ENCODE measurements at places on chromosomes 4 and X.

GRCh38 chrX:40331762-40332161 lies 234.0 kb upstream of the BCOR start:
- H3K4me1 ChIP-seq, result peaks cover 5% of the 10 kb centered on the region
- H3K27ac ChIP-seq, result no peak overlapping the region
- DNase-seq, result no peak
- no peaks in the 10 kb centered on the region for H3K27me3 ChIP-seq

DNA sequence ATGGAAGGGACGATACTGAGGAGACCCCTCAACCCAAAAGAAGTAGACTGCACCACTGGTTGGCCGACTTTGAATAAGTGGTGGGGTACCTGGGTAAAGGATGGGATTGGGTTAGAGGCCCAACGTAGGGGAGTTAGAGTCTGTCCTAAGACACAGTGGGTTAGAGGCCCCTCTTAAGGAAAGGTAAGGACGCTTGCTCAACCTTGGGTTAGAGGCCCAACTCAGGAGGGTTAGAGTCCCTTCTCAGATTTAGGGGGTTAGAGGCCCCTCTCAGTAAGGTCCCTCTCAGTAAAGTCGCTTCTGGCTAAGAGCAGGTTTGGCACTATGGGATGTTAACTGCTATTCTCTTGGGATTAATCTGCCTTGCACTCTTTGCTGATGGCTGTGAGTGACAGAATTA lies 81.3 kb downstream of the ACOX3 start:
- H3K36me3 ChIP-seq, result no peaks in the 10 kb centered on the region
- H3K4me3 ChIP-seq, result no peak overlapping the region
- H3K27me3 ChIP-seq, result peaks cover 5% of the 10 kb centered on the region

GRCh38 chr4:54509057-54509456 lies 148.7 kb upstream of the KIT start:
- H3K27me3 ChIP-seq, result no peaks in the 10 kb centered on the region
- no peaks in the 10 kb centered on the region for H3K36me3 ChIP-seq
- H3K4me3 ChIP-seq, result no peak overlapping the region
- no peak overlapping the region for H3K27ac ChIP-seq
- no peak for DNase-seq
- H3K4me1 ChIP-seq, result no peaks in the 10 kb centered on the region

GRCh38 chr4:42248972-42249371 lies 96.5 kb upstream of the BEND4 start:
- no peak overlapping the region for H3K4me3 ChIP-seq
- DNase-seq, result no peak
- peaks cover 4% of the 10 kb centered on the region for H3K27me3 ChIP-seq
- no peaks in the 10 kb centered on the region for H3K36me3 ChIP-seq
- H3K27ac ChIP-seq, result no peak overlapping the region

DNA sequence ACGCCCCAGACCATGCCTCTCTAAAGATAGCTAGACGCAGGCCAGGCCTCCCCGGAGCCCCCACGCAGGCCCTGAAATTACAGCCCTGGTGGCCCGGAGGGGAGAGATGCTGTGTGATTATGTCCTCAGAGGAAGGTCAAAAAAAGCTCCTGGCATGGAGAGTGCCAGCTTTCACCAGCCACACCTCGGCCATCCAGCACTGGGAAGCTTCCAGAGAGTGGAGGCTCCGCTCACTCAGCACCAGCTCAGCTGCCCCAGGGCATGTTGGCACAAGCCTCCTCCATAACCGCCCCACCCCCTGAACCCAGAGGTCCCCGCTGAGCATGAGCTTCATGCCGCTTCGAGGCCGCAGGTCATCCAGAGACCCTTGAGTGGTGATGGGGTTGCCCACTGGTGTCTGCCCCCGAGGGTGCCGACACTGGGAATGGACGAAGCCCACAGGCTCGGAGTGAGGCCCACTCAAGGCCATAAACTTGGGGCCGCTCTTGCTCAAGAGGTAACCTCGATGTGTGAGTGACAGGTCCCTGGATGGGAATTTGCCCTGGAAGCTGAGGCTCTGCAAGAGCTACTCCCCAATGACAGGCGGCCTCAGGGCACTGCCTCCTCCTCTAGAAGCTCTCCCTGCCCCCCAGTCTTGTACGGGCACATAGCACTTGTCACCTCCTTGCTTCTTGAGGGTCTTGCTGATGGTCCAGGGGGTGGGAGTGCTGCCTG lies 4.4 kb upstream of the BGN start:
- H3K27me3 ChIP-seq, result peaks cover 16% of the 10 kb centered on the region
- H3K27ac ChIP-seq, result no peak overlapping the region
- H3K4me1 ChIP-seq, result no peaks in the 10 kb centered on the region
- no peaks in the 10 kb centered on the region for H3K36me3 ChIP-seq
- no peak overlapping the region for H3K4me3 ChIP-seq
- no peak for DNase-seq

GRCh38 chr4:128308986-128309385 lies 21.4 kb upstream of the PGRMC2 start:
- H3K4me1 ChIP-seq, result no peaks in the 10 kb centered on the region
- no peaks in the 10 kb centered on the region for H3K27me3 ChIP-seq
- H3K27ac ChIP-seq, result no peak overlapping the region
- no peaks in the 10 kb centered on the region for H3K36me3 ChIP-seq

DNA sequence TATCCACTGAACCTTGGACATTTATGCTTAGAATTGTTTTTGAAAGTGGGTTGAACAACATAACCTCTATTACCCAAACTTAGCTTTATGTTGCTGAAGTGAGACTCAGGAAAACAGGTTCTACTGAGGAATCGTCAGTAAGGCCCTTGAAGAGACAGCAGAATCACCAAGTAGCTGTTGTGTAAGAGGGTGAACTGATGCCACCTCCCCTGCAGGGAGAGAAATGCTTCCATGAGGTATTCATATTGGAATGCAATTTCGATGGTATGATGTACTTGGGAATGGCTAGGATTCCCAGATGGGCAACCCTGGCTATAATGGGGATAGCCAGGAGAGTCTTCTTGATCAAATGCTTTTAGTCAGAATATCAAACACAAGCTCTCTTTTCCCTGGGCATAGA lies 4.1 kb upstream of the SCRG1 start:
- H3K27ac ChIP-seq, result no peak overlapping the region
- H3K36me3 ChIP-seq, result no peaks in the 10 kb centered on the region
- peaks cover 7% of the 10 kb centered on the region for H3K4me1 ChIP-seq
- H3K4me3 ChIP-seq, result no peak overlapping the region
- DNase-seq, result no peak
- no peaks in the 10 kb centered on the region for H3K27me3 ChIP-seq

DNA sequence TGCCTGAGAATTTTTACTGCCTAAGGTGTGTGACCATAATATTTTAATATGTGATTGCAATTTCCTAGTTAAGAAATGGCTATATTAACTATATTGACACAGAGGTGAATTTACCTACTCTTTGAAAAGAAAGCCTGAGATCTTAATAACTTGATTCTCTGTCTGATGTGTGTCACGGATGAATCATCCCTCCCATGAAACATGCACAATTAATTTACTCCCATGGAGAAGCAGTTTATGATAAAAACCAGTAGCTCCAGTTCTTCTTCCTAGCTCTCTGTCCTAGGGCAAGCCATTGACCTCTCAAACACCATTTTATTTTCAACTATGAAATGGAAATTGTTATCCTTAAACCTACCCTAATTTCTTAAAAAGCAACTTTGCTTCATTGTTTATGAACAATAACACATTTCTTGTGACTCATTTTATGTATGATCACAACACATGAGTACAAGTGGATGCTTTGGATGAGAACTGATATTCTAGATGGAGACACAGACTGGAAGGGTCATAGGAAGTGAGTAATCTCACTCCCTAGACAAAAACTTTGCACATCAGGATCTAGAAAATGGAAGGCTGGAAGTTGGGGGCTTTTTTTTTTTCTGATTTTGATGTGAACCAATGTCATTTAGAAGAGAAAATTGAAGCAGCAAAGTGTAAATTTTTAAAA lies 438.3 kb downstream of the GPAT3 start:
- no peak overlapping the region for H3K4me3 ChIP-seq
- H3K4me1 ChIP-seq, result no peaks in the 10 kb centered on the region
- no peaks in the 10 kb centered on the region for H3K27me3 ChIP-seq
- H3K27ac ChIP-seq, result no peak overlapping the region
- no peaks in the 10 kb centered on the region for H3K36me3 ChIP-seq

DNA sequence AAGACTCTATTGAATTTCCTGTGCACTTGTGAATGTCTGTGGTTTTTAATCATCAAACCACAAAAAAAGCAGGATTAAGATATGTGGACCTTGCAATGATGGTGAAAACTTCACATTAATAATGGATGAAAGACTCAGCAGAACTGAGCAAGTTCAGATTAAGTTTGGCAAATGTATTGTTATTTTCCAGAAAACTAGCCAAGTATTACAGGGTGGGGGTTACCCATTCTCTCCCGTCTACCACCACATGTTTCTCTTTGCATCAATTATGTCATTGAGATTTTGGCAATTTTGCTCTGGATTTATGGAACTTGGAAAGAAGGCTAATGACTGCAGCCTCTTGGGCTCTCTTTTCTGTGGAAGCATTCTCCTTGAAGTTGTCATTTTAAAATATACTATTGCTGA lies 577.1 kb downstream of the ANKRD50 start:
- DNase-seq, result no peak
- no peaks in the 10 kb centered on the region for H3K36me3 ChIP-seq
- no peak overlapping the region for H3K27ac ChIP-seq
- H3K27me3 ChIP-seq, result no peaks in the 10 kb centered on the region

- DNase-seq, result no peak
- no peaks in the 10 kb centered on the region for H3K36me3 ChIP-seq
- H3K4me1 ChIP-seq, result no peaks in the 10 kb centered on the region
- H3K27me3 ChIP-seq, result no peaks in the 10 kb centered on the region
- H3K4me3 ChIP-seq, result no peak overlapping the region
These were observed 93.8 kb downstream of the INPP4B start for GRCh38 chr4:142752202-142752786.

GRCh38 chrX:47529548-47529947 lies 31.5 kb upstream of the ARAF start:
- H3K4me1 ChIP-seq, result no peaks in the 10 kb centered on the region
- peaks cover 4% of the 10 kb centered on the region for H3K27me3 ChIP-seq
- H3K27ac ChIP-seq, result no peak overlapping the region
- H3K36me3 ChIP-seq, result no peaks in the 10 kb centered on the region

DNA sequence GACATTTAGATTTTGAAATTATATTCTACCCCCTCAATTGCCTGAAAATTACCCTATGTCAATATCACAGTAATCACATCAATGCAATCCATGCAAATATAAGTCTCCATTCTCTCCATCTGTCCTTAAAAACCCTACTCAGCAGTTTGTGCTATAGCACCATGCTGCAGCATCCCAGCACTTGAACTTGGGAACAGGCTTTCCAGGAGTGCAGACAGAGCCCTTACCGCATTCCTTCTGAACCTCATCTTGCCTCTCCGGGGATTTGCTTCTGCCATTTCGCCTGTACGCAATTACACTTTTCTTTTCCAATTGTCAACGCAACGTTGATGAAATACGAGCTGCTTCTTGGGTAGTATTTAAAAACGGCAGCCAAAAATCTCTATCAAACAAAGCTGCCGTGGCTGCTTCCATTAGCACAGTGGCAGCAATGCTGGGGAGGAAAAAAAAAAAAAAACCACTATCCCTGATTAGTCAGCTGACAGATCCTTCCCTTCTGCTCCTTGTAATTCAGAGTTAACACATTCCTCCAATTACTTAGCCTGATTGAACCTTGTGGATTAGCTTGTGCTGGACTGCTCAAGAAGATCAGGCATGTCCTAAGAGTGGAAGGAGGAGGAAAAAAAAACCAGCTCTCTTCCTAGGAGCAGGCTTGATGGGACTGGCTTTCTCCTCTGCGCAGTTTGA lies 65.6 kb downstream of the MCF2 start:
- no peak overlapping the region for H3K4me3 ChIP-seq
- H3K36me3 ChIP-seq, result no peaks in the 10 kb centered on the region
- H3K27me3 ChIP-seq, result no peaks in the 10 kb centered on the region
- no peak overlapping the region for H3K27ac ChIP-seq

DNA sequence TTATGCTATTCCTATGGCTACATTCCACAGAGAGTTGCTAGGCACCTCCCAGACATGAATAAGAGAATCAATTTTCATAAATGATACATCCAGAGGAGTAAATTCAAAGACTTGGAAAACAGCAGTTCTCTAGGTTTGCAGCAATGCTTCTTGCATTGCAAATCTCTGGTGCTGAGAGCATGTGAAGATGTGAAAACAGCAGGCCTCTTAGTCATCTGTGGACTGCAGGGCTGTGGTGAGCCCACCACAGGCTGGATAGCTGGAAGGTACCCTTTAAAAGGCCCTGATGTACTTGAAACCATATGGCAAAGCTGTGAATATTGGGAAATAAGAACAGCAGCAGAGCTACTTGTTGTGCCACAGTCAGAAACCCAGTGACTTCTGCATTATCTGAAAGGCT lies 2135.9 kb downstream of the ARAP2 start:
- H3K4me1 ChIP-seq, result no peaks in the 10 kb centered on the region
- H3K27me3 ChIP-seq, result no peaks in the 10 kb centered on the region
- no peak overlapping the region for H3K27ac ChIP-seq
- no peaks in the 10 kb centered on the region for H3K36me3 ChIP-seq
- no peak for DNase-seq
- no peak overlapping the region for H3K4me3 ChIP-seq

GRCh38 chrX:82695066-82695465 lies 813.0 kb upstream of the POU3F4 start:
- no peaks in the 10 kb centered on the region for H3K36me3 ChIP-seq
- no peaks in the 10 kb centered on the region for H3K4me1 ChIP-seq
- no peaks in the 10 kb centered on the region for H3K27me3 ChIP-seq
- DNase-seq, result no peak
- H3K27ac ChIP-seq, result no peak overlapping the region
- H3K4me3 ChIP-seq, result no peak overlapping the region

DNA sequence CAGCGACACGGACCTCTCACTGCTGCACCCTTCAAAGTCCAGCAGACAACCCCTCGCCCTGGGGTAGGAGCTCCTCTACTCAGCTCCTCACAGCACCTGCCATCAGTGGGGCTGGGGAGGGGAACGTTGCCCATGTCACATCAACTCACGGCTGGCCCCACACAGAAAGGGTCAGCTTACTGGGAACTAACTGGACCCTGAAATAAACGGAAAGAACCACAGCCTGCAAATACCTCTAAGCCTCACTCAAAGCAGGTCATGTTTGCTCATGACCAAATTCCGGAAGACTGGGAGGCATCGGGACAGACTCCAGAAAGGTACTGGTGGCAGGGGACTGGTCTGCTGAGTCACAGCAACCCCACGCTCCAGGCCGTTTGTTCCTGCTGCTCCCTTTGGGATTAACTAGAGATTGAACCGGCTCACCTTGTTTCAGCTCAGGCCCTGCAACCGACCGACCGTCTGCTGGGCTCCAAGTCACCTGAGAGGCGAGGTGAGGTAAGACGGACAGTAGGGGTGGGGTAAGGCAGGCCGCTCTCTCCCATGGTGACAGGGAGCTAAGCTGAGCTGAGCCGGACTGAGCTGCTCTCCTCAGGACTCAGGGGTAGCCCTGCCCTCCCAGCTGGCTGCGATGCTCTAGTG lies 5.6 kb downstream of the G6PD start:
- H3K4me3 ChIP-seq, result no peak overlapping the region
- peaks cover 17% of the 10 kb centered on the region for H3K36me3 ChIP-seq
- peaks cover 39% of the 10 kb centered on the region for H3K4me1 ChIP-seq
- DNase-seq, result no peak
- H3K27me3 ChIP-seq, result no peaks in the 10 kb centered on the region

DNA sequence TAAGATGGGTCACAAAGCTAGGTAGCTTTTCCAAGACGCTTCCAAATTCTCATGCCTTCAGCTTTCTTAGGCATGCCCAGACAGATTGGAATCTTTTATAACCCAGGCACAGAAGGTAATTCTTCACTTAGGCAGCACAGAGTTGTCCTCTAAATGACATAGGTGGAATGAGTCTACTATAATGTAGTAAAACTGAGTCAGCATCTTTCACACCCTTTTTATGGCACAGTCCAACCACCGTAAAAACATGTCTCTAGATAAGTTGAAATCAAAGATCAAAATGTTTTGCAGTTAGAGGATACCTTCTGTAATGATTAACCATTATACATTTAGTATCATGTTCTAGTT lies 128.4 kb upstream of the FAT1 start:
- H3K36me3 ChIP-seq, result no peaks in the 10 kb centered on the region
- no peak overlapping the region for H3K4me3 ChIP-seq
- DNase-seq, result no peak
- no peaks in the 10 kb centered on the region for H3K27me3 ChIP-seq
